ENCODE measurements at places on chromosomes 1 and 21. TPM values are rescaled to one million over a fixed set of nuclear protein-coding genes. Genes with fewer than 3 reads are reported as not detected.

- no peak overlapping the region for H3K27ac ChIP-seq
- H3K36me3 ChIP-seq = no peaks in the 10 kb centered on the region
- no peaks in the 10 kb centered on the region for H3K4me1 ChIP-seq
- no peak overlapping the region for H3K4me3 ChIP-seq
- no peaks in the 10 kb centered on the region for H3K27me3 ChIP-seq
- no peak for DNase-seq
Measured at GRCh38 chr1:65330021-65330420, 20.7 kb downstream of the DNAJC6 start.

Gene FMO3
- not detected for total RNA-seq

- H3K36me3 ChIP-seq = no peaks in the 10 kb centered on the region
- no peaks in the 10 kb centered on the region for H3K27me3 ChIP-seq
- no peak overlapping the region for H3K27ac ChIP-seq
- H3K4me1 ChIP-seq = no peaks in the 10 kb centered on the region
Measured at GRCh38 chr1:199279067-199279466, 640.2 kb downstream of the PTPRC start.

DNA sequence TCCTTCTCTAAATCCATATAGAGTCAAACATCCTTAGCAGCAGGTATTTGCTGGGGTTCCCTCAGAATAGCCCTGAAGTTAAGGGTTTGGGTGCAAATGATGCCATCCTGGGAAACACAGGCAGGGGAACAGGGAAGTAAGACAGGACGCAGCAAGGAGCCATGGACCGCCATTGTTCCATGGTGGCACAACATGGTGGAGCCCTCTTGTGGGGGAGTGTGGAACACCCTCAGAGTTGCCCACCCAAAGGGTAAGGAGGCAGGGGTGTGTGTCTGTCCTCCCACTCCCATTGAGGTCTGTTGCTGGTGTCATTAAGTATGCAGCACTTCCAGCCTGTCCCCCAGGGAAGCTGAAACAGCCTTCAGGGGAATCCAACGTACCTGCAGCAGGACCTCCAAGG is 20.4 kb upstream of the RCAN1 start:
- H3K36me3 ChIP-seq = no peaks in the 10 kb centered on the region
- no peak for DNase-seq
- H3K4me3 ChIP-seq = no peak overlapping the region

DNA sequence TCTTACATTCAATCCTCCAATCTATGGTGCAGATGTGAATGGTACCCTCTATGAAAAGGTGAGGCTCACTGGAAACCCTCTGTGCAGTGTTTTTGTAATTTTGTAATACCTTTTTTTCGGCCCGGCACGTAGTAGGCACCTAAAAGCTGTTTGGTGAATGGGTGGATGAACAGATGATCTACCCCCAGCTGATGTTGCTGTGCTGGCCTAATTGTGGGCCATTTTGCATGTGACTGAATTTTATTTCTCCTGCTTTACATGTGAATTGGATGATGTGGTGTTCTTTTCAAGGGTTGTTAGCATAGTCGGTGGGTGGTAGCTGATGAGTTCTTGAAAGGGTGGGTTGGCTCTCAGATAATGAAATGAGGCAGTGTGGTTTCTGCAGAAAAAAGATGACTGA is 10.4 kb downstream of the KDM4A start:
- no peak for DNase-seq
- no peak overlapping the region for H3K27ac ChIP-seq
- no peak overlapping the region for H3K4me3 ChIP-seq
- H3K27me3 ChIP-seq = no peaks in the 10 kb centered on the region
- no peaks in the 10 kb centered on the region for H3K36me3 ChIP-seq

DNA sequence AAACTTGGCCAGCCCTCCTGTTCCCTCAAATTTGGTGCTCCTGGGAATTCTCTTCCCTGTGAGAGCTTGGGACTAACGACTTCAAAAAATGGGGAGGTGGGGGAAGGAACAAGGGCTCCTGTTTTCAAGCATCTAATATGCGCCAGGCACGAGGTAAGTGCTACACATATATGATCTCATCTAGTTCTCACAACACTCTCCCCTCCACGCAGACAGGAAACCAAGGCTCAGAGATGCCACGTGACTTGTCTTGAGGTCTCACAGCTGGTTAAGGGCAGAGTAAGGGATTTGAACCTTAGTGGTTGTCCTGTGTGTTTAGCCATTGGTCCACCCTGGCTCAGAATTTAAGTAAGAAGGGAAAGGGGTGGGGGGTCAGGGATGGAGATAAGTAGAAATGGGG is 125.9 kb downstream of the DMRTB1 start:
- no peaks in the 10 kb centered on the region for H3K36me3 ChIP-seq
- no peaks in the 10 kb centered on the region for H3K27me3 ChIP-seq
- DNase-seq = no peak
- no peak overlapping the region for H3K4me3 ChIP-seq
- no peak overlapping the region for H3K27ac ChIP-seq

Data from Peyer's patch (tissue), 4 donors.